ENCODE measurements at places on chromosomes 4 and X.
A peak's percentile ranks its signal among the peaks of the same experiment; 100 is the strongest.

GRCh38 chrX:73525928-73526690 lies 36.9 kb upstream of the CHIC1 start:
- DNase-seq, result no peak

DNA sequence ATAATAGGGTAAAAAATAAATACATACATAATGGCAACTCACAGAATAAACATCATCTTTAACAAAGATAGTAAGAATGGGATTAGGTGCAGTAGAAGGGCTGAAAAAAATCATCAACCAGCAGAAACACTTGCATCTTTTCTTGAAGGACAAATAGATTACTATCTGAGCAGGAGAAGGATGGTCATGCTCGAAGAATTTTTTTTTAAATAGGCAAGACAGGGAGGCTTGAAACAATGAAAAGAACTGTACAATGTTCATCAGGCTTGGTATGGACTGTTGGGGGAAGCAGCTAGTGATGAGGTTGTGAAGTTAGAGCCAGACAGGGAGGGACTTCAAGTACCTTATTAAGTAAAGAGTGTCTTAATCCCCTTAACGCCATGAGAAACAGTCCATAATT lies 167.4 kb upstream of the LDB2 start:
- DNase-seq, result no peak

GRCh38 chr4:165631208-165631894 lies 241.7 kb upstream of the TLL1 start:
- no peak for DNase-seq

- peak; percentile 40 for DNase-seq
Observed at GRCh38 chr4:76108467-76109181, 34.1 kb downstream of the ART3 start.

- no peak for DNase-seq
Observed at GRCh38 chr4:26360864-26361263, 40.0 kb downstream of the RBPJ start.

DNA sequence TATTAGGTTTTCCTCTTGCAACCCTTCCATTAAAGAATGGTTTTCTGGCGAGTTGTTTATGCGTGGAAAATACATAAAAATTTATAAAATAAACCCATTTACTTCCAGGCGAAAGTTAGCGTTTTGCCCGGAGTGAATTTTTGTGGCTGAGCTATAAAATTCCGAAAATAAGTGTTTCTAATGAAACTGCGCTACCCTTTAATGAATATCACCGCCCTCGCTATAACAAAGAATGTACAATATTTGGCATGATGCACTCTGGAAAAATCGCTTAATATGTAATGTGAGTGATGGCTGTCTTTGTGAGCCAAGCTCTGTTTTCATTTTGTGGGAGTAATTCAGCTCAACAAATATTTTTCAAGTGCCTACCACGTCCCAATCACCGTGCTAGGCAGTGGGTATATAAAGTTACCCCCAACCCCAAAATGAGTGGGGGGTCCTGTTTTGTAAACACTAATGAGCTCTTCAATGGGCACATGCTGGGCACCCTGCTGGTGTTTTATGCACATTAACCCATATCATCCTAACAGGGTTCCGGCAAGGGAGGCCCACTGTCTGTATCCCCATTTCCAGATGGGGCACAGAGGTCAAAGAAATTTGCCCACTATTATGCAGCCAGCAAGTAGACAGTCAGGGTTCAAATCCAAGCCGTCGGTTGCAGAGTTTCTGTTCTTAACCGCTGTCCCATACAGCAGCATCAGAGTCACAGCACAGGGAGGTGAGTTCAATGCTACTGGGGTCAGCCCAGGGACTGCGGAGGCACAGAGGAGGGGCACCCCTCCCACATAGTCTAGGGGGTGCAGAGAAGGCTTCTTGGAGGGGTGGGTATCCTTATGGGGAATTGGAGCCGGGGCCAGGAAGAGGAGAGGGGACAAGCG lies 65.7 kb upstream of the STX18 start:
- DNase-seq, result no peak

GRCh38 chrX:51955200-51955599 lies 61.8 kb downstream of the MAGED1 start:
- no peak for DNase-seq

DNA sequence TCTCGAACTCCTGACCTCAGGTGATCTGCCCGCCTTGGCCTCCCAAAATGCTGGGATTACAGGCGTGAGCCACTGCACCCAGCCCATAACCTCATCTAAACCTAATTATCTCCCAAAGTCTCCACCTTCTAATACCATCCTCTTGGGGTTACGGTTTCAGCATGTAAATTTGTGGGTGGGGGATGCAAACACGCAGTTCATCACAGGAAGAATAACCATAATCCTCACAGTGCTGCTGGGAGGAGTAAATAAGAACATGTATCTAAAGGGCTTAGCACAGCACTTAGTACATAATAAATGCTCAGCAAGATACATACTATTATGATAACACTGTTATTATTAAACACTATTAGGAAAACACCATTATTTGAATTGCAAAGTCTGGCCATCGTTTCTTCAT lies 116.4 kb downstream of the CORIN start:
- no peak for DNase-seq

- no peak for DNase-seq
Observed at GRCh38 chr4:174317531-174317930, 33.8 kb downstream of the CEP44 start.

DNA sequence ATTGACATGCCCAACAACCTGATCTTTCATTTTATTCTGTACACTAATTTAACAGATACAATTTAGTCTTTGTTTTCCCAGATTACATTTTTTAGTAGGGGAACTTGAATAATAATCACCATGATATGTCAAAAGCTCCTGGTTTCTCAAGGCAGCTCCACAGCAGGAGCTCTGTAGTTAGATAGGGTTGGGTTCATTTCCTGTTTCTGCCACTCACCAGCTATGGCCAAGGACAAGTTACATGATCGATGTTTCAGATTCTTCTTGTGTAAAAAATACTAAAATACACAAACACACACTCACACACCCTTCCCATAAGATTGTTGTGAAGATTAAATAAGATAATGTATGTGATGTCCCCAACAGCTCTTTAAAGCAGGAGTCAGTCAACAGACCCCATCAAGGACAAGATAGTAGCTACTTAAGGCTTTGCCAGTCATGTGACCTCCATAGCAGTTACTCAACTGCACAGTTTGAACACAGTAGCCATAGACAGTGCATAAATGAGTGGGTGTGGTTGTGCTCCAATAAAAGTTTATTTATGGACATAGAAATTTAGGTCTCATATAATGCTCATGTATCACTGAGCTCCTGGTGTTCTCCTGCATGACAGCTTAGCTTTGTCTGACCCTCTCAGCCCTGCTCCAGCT lies 18.4 kb downstream of the GUCY1A1 start:
- DNase-seq, result no peak

DNA sequence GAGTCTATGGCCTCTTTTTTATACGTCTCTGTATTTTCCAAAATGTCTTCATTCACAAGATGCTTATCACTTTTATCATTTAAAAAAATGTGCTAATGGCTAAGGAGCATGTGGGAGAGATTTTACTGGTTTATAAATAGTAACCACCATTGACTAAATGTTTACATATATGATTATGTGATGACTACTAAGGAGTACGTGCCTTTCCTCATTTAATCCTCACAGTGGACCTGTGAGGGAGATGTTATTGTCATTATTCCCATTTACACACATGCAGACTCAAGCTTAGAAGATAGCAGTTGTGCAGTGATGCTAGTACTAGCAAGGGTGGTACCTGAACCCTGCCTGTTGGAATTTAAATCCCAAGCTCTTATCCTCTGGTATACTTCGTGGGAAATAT lies 2.4 kb downstream of the SRD5A3 start:
- no peak for DNase-seq

DNA sequence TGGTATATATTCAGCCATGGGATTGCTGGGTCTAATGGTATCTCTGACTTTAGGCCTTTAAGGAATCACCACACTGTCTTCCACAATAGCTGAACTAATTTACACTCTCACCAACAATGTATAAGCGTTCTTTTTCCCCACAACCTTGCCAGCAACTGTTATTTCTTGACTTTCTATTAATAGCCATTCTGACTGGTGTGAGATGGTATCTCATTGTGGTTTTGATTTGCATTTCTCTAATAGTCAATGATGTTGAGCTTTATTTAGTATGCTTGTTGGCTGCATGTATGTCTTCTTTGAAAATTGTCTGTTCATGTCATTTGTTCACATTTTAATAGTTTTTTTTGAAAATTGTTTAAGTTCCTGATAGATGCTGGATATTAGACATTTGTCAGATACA lies 235.2 kb downstream of the HEPH start:
- no peak for DNase-seq

DNA sequence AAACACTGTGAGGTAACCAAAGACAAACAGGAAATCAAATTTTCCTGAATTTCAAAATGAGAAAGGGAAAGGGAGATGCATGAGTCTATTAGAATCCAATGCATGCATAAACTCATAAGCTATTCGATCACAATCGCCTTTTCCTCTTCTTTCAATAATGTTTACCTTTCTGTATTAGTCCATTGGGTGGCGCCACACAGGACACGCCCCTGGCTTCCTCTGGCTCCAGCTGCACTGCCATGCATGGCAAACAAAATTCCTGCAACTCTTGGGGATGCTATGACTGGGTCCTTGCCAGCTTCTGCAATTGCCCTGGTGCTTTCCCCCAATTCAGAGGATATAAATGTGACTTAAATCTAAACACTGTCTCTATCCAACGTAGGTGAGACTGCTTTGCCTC lies 424.5 kb upstream of the PCDH7 start:
- no peak for DNase-seq

DNA sequence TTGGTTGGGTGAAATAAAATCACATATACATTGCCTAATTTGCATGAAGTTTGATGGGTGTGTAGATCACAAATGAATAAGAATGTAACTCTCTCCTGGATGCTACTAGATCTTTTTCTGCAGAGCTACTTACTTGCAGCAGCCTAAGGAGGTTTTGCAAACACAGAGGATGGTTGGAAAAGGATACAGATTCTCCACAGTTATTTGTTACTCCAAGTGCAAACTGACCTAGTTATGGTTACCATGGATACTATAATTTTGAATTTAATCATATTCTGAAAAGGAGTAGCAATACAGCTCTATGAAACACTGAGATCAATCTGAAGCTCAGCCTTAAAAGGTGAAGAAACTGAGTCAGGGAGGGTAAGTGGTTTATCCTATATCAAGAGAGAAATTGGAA lies 9.1 kb upstream of the ARHGEF38 start:
- no peak for DNase-seq
